ENCODE measurements at places on chromosomes 11 and 22. TPM values are rescaled to one million over a fixed set of nuclear protein-coding genes. Genes with fewer than 3 reads are reported as not detected.
A peak's percentile ranks its signal among the peaks of the same experiment; 100 is the strongest.

DNA sequence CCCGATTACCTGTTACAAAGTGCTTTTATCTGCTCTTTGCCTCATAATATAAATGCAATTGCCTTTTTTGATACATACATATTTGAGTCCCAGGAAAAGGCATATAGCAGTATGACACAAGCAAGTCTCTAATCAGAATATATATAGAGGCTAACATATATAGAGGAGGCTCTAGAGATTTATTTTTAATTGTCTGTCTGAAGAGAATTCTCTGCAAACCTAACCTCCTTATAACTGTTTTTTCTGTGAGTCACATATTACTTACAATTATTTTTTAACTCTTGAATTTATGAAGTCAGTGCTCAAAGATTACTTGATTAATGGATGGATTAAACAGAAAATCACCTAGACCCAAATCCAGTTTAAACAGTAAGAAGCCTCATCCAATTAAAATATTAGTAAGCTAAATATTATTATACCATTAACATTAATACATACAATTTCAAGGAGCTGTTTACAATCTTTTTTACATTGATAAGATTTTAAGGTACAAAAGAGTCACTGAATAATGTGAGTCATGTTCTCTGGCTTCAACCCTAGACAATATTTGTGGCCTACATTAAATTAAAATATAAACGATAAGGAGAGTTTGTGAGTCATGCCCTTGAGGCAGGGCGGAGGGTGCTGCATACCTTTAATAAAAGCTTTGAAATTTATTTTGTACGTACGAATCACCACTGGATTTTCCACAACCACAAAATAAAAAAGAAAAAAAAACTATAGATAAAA lies 19.2 kb upstream of the MMP13 start:
- peak; percentile 57 for DNase-seq

DNA sequence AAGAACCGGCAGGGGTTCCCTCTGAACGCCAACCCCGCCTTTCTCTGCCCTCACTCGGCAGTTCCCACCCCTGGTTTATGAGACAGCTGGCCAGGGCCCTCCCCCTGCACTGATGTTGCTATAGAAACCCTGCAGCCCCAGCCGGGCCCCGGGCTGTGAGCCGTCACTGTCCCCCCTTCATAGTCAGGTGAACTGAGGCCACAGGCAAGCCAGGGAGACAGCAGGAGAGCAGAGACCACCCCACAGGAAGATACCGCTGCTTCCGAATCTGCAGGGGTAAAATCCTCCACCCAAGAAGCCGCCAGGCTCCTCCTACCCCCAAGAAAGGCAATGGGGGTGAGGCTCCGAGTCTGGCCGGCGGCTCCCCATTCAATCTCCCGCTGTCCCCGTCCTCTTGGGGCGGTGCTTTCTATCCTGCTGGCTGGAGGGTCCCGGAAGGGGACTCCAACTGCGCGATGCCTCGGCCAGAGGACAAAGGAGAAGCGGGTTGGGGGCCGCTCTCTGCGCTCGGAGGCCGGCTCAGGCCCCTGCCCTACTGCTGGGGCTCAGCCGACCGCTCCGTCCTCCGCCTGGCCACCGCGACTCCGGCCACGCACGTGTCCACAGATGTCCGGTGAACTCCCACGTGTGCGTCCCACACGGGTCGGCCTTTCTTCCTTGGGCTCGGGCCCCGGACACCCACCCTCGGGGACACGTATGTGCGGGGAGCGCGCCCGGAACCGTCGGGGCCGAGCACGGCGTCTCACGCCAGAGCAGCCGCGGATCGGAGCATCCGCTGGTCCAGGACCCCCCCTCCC lies 587 bp downstream of the SLC25A22 start:
- peak; percentile 77 for DNase-seq

DNA sequence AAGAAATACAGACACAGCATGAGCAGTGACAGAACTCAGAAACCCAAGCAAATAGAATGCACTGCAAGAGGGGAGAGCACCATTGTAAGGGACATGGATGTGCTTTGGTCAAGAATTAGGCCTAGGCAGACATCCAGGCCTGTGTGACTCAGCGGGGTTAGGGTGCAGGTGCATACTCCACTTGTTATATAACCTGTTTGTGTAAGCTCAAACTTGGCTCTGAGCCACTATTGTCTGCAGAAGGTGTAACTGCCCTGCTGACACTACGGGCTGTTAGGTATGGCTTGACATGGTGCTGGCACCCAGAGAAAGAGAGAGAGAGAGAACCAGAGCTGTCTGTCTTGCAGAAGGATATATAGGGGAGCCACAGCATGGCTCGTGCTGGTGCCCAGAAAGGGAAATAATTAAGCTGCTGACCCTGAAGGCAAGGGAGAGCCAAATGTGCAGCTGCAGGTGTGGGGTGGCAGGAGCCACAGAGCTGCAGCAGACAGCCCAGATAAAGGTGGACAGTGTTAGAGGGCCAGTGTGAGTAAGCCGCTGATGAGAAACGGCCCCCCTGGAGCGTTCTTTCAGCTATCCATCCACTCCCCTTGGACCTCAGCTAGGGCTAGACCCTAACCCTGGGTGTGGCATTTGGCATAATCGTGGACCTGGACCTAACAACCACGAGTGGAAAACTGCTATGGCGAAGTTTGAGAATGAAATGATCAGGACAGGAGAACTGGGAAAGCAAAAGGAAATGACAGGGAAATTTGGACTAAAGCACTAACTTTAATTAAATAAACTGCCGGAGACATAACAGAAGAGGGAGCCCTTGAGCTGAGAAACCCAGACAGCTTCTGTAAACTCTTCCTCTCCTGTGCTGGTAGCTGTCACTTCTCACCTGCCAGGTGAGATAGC lies 253.0 kb upstream of the CCDC179 start:
- DNase-seq: peak; percentile 68

DNA sequence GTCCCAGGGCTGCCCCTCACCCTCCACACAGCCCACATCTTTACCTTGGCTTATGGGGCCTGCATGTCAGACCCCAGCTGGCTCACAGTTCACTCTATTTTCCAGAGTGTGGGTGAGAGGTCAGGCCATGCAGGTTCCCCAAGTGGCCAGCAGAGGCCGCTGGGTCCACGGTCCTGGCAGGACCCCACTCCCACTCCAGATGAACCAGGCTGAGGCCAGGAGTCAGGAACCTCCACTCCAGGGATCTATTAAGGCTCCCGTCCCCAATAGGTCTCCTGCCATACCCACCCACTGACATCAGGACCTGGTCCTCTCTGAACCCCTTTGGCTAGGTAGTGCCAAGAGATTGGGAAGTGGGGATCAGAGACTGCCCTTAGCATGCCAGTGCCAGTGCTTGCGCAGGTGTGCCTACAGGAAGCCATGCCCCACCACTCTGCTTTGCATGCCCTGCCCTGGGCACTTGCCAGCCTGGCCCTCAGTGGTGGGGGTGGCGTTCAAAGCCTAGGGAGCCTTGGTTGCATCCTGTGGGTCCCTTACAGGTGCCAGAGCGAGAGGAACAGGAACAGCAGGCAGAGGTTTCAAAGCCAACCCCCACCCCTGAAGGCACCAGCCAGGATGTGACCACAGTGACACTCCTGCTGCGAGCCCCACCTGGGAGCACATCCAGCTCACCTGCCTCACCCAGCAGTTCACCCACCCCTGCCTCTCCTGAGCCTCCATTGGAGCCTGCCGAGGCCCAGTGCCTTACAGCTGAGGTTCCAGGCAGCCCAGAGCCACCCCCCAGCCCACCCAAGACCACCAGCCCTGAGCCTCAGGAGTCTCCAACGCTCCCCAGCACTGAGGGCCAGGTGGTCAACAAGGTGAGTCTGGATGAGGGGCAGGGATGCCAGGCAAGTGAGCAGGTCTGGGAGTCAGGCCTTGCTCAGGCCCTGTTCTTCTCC lies 8.3 kb downstream of the SMTN start:
- DNase-seq: peak; percentile 66

GRCh38 chr11:132024587-132025295 lies 654.3 kb downstream of the NTM start:
- DNase-seq: peak; percentile 51

- DNase-seq: peak; percentile 48
These were observed 81.4 kb upstream of the CD82 start for GRCh38 chr11:44483919-44484610.

DNA sequence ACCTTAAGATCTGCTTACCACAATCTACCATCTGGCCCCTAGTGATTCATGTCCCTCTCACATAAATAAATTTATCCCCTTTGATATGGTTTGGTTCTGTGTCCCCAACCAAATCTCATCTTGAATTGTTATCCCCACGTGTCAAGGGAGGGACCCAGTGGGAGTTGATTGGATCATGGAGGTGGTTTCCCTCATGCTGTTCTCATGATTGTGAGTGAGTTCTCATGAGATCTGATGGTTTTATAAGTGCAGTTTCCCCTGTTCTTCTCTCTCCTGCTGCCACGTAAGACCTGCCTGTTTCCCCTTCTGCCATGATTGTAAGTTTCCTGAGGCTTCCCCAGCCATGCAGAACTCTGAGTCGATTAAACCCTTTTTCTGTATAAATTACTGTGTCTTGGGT lies 37.2 kb downstream of the OR2AG2 start:
- no peak for DNase-seq

GRCh38 chr11:124600621-124601320 lies 10.5 kb upstream of the PANX3 start:
- DNase-seq: no peak

DNA sequence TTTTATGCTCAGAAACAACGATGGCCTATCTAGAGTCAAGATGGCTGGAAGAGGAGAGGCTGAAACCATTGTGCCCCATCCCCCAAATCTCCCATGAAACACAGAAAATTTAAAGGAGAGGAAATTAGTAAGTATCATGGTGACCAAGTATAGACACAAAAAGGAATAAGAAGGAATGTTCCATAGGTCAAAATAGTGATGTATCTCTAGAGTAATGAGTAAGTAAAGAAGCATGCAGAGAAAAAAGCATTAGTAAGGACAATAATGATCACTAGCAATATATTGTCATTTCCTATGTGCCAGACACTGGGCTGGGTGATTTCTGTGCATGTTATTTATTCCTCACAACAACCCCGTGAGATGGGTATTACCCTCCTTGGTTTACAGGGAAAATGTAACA lies 2.6 kb upstream of the SLC22A24 start:
- DNase-seq: peak; percentile 43

- peak; percentile 69 for DNase-seq
These were observed 201.3 kb downstream of the TMEM135 start for GRCh38 chr11:87239001-87239400.

PLEKHA7 gene
- 6.4 TPM for total RNA-seq

Data from dermis blood vessel endothelial cell (primary cell).